ENCODE measurements at places on chromosomes 12 and 14.
A peak's percentile ranks its signal among the peaks of the same experiment; 100 is the strongest.

GRCh38 chr12:57726151-57726883 lies 12.2 kb downstream of the AGAP2 start:
- peak; percentile 93 for DNase-seq

DNA sequence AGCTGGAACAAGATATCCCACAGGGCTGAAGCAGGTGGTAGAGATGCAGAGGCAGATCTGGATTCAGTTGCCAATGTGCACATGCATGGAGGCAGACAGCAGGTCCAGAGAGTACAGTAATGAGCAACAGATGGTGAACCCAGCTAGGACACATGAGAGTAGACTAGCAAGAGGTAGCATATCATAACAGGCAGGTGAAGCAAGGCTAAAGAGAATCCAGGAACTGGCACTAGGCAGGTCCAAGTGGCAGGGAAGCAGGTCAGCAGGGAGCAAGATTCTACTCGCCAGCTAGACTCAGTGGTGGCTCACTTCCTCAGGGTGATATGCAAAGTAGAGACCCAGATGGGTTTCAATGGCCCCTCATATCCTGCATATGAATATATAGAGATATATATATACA lies 15.3 kb upstream of the MYF6 start:
- peak; percentile 45 for DNase-seq

DNA sequence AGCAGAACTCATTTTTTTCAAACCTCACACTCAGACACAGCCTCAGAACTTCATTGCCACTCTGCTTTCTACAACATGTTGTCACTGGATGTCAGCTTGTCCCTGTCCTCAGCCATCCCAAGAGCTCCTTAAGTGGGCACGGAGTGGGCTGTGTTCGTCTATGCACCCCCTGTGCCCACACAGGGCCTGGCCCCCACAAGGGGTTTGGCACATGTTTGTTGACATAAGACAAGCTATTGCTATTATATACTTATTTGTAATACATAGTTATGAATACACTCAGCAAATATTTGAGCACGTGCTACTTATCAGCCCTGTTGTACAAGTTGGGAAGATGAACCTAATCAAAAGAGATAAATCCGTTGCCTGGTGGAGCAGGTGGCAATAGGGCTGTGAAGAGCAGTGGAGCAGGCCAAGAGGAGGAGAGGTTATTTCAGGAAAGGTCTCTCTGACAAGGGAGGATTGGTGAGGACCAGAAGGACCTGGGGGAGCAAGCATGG lies 4.3 kb upstream of the BDKRB1 start:
- no peak for DNase-seq

DNA sequence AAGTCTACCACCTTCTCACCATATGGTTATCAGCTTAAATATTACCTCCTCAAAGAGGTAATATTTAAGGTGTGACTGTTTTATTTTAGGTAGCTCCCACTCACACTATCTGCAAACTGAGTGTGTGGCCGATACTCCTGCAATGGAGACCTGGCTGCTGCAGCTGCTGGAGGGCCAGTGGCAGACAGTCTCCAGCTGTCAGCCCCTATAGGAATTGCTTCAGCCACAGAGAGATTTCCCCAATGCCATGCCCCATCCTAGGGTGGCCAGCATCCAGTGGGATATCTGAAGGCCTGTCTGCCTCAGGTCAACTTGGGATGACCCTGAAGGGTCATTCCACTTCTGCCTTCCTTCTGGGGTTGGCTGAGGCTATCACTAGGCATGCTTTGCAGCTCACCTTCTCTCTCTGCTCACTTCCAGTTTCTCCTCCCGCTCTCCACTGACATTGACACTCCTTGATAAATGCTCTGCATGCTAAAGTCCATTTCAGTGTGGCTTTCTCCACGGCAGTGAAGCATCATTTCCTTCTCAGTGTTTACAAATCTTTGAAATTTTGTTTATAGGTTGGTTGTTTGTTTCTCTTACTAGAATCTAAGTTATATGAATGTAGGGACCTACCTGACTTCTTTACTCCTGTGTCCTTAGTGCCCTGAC lies 90.2 kb upstream of the USP44 start:
- no peak for DNase-seq

DNA sequence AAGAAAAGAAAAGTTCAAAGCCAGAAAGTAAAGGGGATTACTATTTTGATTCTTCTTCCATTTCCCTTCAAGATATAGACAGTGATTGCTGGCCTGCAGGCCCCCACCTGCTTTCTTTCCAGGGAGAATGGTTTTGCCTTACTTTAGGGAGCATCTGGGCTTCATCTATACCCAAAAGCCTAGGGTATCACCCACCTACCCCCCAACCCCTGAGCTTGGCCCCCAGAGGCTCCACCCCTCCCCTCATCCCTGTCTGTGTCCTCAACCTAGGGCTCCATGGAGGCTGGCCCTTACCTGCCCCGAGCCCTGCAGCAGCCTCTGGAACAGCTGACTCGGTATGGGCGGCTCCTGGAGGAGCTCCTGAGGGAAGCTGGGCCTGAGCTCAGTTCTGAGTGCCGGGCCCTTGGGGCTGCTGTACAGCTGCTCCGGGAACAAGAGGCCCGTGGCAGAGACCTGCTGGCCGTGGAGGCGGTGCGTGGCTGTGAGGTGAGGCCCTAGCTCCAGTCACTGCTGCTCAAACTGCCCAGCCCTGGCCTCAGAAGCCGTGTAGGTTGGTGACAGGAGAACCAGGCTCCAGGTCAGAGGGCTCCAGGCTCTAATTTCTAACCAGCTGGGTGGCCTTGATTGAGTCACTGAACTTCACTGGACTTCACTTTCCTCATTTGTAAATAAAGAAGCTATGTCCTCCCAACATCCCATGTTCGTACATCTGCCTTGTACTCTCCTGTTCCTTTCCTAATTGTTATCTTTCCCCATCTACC lies 13.6 kb downstream of the ARHGEF40 start:
- no peak for DNase-seq

- no peak for DNase-seq
Observed at GRCh38 chr14:70988452-70988851, 81.2 kb downstream of the PCNX1 start.

DNA sequence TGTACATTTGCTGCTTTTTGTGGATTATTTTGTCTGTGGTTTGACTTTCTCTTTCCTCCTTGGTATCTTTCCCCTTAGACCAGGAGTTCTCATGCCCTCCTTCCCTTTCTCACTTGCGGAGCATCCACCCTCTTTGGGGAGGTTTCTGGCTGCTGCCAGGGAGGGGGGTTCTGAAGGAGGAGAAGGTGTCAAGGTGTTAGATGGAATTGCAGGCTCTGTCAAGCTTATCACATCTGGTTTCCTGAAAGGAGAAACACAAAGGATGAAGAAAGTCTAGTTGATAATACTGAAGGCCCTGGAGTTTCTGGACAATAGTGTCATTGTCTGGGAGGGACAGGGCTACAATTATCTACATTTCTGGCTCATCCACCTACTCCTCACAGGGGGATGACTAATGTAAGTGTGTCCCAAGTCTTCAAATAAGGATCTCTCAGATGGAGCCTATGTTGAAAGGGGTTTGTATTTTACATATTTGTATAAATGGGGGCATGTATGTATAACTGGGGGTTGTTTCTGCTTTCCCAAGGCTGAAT lies 217.3 kb upstream of the CCDC196 start:
- DNase-seq, result no peak

- no peak for DNase-seq
Observed at GRCh38 chr12:69008520-69008919, 75.5 kb upstream of the CPM start.

- no peak for DNase-seq
Observed at GRCh38 chr12:93390031-93390430, 12.3 kb downstream of the NUDT4 start.

DNA sequence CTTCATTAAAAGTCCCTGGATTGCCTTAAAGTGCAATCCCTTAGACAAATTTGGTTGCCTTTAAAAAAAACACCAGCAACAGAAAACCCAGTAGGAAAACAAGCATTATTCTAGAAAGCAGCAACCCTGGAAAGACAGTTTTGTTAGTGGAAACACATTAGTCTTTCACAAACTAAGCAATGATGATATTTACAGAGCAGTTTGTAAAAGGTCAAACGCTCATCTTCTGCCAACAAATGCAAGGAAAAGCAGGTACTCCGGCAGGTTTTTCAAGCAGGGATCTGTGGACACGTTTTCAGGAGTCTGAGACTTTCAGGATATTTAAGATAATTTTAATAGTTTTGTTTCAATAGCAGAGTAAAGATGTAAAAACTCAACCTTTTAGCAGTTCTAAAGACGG lies 202.2 kb downstream of the EXOC5 start:
- DNase-seq, result no peak

- DNase-seq, result no peak
Observed at GRCh38 chr12:74490390-74491064, 47.1 kb upstream of the ATXN7L3B start.

GRCh38 chr12:22332202-22332601 lies 2.3 kb downstream of the ST8SIA1 start:
- DNase-seq, result no peak

GRCh38 chr12:65100140-65100539 lies 21.0 kb downstream of the WIF1 start:
- no peak for DNase-seq

DNA sequence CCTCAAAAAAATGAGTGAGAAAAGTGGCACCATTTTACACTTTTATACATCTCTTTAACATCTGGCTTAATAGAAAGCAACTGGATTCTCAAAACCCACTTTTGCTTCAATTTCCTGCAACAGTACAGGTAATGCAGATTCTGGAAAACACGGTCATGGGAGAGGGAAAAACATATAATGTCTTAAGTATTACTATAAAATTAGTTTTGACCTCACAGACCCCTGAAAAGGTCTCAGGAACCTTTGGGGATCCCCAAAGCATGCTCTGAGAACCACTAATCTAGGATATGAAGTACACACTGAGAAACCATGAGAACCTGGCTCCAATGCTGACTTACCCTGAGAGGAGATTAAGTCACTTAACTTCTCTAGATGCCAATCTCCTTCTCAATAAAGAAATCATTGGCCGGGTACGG lies 64.7 kb downstream of the PPP2R5E start:
- DNase-seq, result no peak

DNA sequence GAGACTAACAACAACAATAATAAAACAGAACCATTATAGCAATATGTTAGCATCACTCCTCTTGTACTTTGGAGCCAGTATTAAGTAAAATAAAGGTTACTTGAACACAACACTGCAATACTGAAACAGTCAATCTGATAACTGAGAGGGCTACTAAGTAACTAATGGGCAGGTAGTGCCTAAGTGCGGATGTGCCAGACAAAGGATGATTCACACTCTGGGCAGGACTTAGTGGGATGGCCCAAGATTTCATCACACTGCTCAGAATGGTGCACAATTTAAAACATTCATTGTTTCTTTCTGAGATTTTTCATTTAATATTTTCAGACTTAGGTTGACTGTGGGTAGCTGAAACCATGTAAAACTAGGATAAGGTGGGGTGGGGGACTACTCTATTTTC lies 131.9 kb upstream of the CAND1 start:
- DNase-seq, result no peak

- DNase-seq, result no peak
Observed at GRCh38 chr12:42039176-42039575, 105.5 kb downstream of the GXYLT1 start.
